Stimulated activated naive CD4-positive, alpha-beta T cell treated with Interleukin-2 at 50 U/mL for 16 hours (primary cell): ENCODE measurements at places on chromosomes 6 and 20.
A peak's percentile ranks its signal among the peaks of the same experiment; 100 is the strongest.

- no peak for DNase-seq
Observed at GRCh38 chr20:63790572-63791168, 40.4 kb downstream of the ZBTB46 start.

GRCh38 chr20:33663161-33664084, 1.3 kb downstream of the C20orf144 start:
- peak; percentile 84 for DNase-seq

DNA sequence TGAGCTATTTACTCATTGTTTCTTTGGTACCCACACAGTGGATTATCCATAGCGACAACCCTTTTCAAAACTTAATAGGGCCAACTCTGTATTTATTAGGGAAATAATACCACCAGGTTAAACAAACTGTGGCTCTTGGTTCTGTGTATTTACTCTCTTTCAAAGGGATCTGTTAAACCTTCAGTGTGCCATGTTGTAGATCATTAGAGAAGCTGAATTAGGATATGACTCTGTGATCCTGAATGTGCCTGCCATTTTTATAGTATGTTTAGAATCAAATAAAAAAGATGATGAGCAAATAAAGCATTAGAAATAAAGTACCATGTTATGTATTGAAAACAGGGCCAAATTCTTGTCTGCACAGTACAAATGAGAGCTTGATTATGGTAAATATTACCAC, 25.0 kb upstream of the SLC35D3 start:
- no peak for DNase-seq

GRCh38 chr20:31923388-31924331, 28.2 kb downstream of the PDRG1 start:
- DNase-seq, result no peak

- DNase-seq, result no peak
Observed at GRCh38 chr20:14055127-14055742, 59.9 kb downstream of the MACROD2 start.

GRCh38 chr6:152356662-152357061, 280.5 kb downstream of the SYNE1 start:
- no peak for DNase-seq

GRCh38 chr20:22617160-22617559, 32.8 kb upstream of the FOXA2 start:
- no peak for DNase-seq

GRCh38 chr6:74731204-74731603, 474.6 kb downstream of the COL12A1 start:
- DNase-seq, result no peak

- DNase-seq, result no peak
Observed at GRCh38 chr6:24480705-24481104, 8.7 kb downstream of the GPLD1 start.

DNA sequence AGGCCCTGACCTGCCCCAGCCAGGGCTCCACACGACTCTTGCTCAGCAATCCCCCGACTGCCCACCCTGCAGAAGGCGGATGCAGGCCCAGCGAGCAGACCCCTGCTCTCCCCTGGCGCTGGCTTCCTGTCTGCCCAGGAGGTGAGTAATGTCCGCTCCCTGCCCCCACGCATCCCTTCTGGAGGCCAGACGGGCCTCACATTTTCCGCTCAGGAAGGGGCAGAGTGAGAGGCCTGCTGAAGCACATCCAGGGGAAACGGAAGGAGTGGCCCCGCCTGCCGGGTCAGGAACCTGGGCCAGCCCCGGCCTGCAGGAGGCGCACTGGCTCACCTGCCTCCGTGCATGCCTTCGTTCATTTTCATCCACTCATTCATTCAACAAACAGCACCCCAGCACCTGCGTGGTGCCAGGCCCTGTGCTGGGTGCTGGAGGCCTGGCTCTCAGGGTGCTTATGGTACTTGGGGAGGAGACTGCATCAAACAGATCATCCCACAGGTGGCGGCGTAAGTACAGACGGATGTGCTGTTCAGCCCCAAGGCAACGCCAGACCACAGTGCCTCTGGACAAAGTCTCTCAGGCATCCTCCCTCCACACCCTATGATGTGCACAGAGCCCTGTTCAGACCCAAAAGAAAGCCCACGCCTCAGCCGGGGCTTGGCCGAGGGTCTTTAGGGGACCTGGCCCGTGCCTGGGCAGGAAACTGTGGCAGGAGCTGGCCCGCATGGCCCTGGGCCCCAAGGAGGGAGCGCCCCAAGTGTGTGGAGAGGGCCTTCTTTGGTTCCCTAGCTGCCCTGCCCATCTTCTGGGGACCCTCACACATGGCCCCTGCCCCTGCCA, 112.1 kb downstream of the ASXL1 start:
- no peak for DNase-seq

- DNase-seq, result no peak
Observed at GRCh38 chr6:69061066-69061465, 426.0 kb downstream of the ADGRB3 start.

DNA sequence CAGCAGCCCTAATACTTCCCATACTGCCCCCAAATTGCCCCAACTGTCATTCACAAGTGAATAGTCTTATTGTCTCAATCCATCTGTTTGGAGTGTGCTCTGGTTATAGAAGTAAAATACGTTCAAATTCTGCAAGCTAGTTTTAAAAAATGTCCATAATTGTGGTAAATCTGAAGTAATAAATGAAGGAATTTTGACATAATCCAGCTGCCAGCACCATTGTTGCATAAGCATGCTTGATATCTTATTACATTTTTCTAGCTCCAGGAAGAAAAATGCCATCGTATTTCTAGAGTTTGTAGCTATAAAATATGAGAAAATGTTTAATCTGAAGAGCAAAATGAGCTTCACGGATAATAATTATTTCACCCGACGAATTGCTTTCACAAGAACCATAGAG, 664.7 kb downstream of the RFPL4B start:
- DNase-seq, result no peak

DNA sequence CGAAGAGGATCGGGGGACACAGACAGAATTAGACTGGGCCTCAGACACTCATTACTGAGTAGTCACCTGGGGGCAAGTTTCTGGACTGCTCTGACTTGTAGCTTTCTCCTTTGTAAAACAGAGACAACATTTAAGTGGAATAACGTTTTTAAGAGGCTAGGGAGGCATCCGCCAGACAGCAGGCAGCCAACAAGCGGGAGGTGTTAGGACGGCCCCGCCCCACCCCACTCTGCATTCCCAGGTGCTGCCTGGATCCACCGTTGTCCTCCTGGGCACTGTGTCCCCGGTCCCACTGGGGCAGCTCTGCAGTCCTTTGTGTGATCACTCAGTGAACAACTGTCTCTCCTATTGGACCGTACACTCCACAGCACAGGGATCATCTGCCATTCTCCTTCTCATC, 113.8 kb downstream of the IRF4 start:
- DNase-seq, result no peak

DNA sequence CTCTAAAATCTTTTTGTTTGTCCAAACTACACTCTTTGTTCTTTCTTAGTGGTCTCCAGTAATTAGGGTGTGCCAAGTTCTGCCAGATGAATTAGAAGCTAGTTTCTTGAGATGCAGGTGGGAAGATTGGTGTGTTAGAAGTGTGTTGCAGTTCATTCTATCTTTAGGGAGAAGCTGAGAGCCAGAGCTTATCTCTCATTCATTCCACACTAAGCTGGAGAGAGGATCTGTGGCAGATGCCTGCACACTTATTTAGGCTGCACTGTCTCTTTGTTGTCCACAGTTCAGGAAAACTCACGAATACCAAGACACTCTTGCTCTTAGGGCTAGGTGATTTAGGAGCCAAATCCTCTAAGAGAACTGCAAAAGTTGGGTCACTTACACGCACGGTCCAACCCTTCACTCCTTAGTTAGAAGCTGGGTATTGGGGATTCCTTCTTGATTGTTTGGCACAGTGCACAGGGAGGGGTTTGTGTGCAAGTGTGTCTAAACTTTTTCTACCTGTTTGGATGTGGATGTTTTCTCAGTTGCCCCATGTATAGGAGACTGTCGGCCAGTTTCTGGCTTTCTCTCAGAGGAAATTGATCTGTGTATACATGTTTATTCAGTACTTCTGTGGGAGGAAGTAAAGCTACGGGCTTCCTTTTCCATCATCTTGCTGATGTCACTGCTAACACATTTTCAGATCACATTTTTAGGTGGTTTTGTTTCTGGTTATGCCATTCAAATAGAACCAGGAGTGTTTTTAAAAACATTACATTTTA, 49.5 kb downstream of the SMAP1 start:
- DNase-seq, result no peak

- DNase-seq, result no peak
Observed at GRCh38 chr6:85679445-85680123, 36.9 kb upstream of the SYNCRIP start.

DNA sequence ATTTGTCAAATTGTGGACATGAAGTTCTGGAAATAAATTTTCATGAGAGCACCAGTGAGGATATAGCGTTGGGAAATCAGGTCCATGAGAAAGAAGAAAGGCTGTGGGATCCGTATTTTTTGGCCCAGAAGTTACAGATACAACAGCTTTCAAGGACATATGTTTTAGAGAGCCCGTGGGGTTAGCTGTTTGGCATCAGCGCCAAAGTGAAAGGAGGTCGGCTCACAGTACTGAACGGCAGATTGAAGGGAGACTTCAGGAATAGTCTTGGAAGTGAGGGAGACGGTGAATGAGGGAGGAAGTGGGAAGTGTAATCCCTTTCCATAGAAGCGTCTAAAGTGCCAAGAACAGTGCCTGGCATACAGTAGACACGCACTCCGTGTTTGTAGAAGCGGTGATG, 31.8 kb downstream of the ZDHHC14 start:
- DNase-seq, result no peak

GRCh38 chr20:25050501-25051350, 7.2 kb downstream of the ACSS1 start:
- no peak for DNase-seq

- no peak for DNase-seq
Observed at GRCh38 chr20:10217721-10218410, 764 bp upstream of the SNAP25 start.
